ENCODE measurements at places on chromosomes 4 and X. TPM values are rescaled to one million over a fixed set of nuclear protein-coding genes. Genes with fewer than 3 reads are reported as not detected.

DNA sequence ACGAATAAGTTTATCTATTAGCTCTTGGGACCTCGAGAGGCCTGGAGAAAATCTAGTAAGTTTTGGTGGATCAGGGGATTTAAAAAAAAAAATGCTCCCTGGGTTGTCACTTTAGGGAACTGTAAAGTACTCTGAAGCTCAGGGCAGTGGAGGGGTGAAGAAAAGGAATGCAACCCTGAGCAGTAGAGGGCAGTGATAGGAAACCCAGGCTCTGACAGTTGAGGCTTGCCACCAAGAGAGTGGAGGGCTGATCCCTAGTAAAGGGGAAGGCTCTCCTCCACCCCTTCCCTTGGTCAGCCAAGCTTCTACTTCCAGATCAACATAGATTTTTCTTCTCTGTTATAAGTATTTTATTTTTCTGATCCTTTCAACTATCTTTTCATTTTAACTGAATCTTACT, 73.1 kb downstream of the FBXO8 start:
- peaks cover 34% of the 10 kb centered on the region for H3K27me3 ChIP-seq
- no peak for DNase-seq
- H3K4me1 ChIP-seq, result no peaks in the 10 kb centered on the region
- no peaks in the 10 kb centered on the region for H3K36me3 ChIP-seq
- H3K4me3 ChIP-seq, result no peak overlapping the region
- H3K27ac ChIP-seq, result no peak overlapping the region

DNA sequence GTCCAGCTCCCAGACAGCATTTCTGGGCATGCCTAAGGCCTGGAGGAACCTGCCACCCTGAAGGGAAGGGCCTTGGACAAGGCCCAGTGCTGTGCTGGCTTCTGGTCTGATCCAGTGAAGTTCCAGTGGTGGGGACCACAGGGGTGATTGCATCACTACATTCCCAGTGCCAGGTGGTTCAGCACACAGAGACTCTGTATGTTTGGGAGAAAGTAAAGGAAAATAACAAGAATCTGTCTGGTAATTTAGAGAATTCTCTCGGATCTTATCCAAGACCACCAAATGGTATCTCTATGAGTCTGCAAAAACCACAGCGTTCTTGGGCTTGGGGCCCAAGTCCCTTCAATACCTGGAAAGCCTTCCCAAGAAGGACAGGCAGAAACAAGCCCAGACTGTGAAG, 131.8 kb upstream of the MAD2L1 start:
- H3K4me3 ChIP-seq, result no peak overlapping the region
- H3K36me3 ChIP-seq, result no peaks in the 10 kb centered on the region
- H3K27ac ChIP-seq, result no peak overlapping the region

The CXXC4 gene
- polyA plus RNA-seq, result not detected

DNA sequence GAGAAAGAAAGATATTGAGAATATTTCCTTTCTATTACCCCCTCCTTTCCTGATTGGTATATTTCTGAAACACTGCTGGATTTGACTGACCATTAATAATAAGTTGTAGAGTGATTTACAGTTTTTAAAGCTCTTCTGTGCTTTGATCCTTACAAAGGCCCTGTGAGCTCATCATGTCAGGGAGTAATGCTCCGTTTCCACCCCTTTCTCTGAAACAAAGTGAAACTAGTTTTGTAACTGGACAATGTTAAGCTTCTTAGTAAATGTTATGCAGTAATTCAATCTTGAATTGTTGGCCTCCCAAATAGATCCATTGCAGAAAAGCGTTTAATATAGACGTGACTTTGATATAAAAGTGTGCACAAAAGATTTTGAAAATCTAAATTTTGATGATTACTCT, 190.1 kb upstream of the GNPDA2 start:
- H3K27ac ChIP-seq, result no peak overlapping the region
- H3K36me3 ChIP-seq, result no peaks in the 10 kb centered on the region
- DNase-seq, result no peak
- no peak overlapping the region for H3K4me3 ChIP-seq
- H3K27me3 ChIP-seq, result no peaks in the 10 kb centered on the region

DNA sequence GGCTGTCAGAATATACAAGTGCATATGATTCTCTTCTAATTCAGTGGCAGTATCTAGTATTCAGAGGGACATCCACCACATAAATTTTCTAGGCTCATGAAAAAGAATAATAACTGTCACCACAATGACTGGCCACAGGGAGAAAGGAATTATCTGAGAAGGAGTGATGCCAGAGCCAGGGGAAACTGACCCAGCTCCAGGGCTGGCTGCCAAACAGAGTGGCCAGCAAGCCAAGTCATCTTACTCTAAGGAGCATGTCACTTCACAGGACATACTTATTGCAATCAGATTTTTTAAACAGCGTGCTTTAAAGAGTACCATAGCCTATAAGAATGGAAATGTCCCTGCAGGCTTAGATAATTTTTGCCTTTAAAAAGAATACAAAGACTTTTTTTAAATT, 5.8 kb upstream of the SEPTIN11 start:
- no peak for DNase-seq
- no peak overlapping the region for H3K4me3 ChIP-seq
- H3K4me1 ChIP-seq, result peaks cover 2% of the 10 kb centered on the region

DNA sequence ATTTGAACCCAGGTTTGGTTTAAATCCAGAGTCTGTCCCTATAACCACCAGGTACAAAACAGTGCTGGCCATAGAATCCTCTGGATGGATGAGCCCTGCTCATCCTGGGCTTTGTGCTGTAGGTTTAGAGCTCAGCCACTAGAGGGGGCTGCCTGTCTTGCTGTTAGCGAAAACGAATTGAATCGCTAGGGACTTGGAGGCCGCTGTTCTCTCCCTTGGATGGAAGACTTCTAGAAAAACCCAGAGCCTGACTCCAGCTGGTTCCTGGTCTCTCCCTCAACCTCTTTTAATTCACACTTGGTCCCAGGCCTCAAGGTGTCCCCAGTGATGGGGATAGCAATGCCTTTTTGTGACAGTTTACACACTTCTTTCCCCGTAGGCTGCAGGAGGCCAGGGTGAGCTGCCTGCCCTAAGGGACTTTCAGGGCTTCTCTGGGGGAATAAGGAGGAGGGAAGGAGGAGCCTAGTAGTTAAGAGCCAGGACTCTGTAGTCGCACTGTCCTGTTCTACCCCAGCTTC, 8.7 kb downstream of the RIPPLY1 start:
- no peak overlapping the region for H3K4me3 ChIP-seq
- peaks cover 17% of the 10 kb centered on the region for H3K27me3 ChIP-seq
- H3K4me1 ChIP-seq, result 0 out of 2 replicates have a peak, but pooled peaks cover 3% of the 10 kb centered on the region
- DNase-seq, result peak; percentile 73

The CDX4 gene
- polyA plus RNA-seq, result not detected

DNA sequence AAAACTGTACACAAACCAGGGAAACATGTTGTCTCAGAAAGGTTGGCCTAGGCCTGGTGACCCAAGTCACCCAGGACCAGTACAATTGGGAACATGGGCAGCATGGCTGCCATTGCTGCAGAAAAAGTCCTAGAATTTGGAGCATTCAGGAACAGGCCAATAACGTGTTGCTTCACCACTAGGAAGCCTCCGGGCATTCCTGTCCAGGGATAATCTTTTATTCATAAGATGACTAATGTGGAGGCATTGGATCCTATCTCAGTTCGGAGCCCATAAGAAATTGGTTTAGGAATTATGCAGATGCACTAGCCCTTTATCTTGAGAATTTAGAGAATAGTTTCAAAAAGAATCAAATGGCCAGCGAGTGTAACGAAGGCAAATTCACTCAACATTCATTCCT, 242.8 kb upstream of the NDST4 start:
- no peaks in the 10 kb centered on the region for H3K36me3 ChIP-seq
- no peak for DNase-seq
- no peak overlapping the region for H3K4me3 ChIP-seq
- no peaks in the 10 kb centered on the region for H3K4me1 ChIP-seq
- no peaks in the 10 kb centered on the region for H3K27me3 ChIP-seq
- no peak overlapping the region for H3K27ac ChIP-seq

The TRPC5OS gene
- polyA plus RNA-seq, result not detected

DNA sequence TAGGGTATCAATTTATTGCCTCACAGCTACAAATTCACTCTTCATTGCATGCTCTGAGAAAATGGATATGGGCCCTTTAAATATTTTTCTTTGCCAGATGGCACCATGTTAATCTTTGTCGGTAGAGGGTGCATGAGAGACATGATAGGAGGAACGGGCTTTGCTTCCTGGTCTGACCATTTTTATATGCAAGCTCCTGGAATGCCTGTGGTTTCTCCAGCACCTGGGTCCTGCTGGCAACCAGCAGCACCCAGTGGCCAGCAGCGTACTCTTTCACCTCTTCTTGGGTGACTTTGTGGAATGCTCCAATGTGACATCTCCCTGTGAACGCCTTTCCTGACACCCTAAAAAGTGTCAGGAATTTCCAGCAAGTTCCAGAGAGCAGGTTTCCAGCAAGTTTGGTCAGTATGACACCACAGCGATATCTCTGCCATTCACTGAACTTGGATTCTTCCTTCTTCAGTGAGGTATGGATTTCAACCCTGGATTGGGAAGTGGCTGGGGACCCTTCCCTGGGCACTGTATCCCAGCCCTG, 140.3 kb upstream of the PGRMC2 start:
- H3K27me3 ChIP-seq, result no peaks in the 10 kb centered on the region
- H3K27ac ChIP-seq, result no peak overlapping the region
- no peaks in the 10 kb centered on the region for H3K36me3 ChIP-seq
- peak; percentile 68 for DNase-seq

The GRIA2 gene
- polyA plus RNA-seq, result not detected

The L1CAM gene
- 1.9 TPM for polyA plus RNA-seq

The RNF212 gene
- 0.51 TPM for polyA plus RNA-seq
